ENCODE measurements at places on chromosomes 16 and 17. TPM values are rescaled to one million over a fixed set of nuclear protein-coding genes. Genes with fewer than 3 reads are reported as not detected.

DNA sequence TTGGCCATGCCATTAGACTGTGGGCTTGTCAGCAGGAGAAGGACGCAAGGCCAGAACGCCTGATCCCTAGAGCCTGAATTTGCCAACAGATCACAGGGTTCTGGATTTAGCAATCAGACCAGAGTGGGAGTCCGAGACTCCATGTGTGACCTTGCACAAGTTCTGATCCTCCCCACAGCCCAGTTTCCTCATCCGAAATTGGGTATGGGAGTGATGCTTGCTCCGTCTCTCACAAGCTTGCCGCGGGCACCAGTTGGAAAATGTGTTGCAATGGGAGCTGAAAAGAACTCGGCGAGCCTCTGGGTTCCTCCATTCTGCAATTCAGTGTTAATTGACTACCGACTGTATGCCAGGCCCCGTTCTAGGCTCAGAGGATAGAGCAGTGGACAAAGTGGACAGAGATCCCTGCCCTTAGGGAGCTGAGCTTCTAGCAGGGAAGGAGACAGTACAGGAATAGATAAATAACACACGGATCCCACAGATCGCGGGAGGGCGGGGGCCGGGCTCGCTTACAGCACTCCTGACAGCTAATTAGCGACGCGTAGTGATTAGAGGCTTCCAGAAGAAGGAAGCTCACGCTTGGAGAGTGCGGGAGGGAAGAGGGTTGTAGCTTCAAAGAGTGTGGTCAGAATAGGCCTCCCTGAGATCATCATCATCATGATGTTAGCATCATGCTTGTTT lies 150.4 kb upstream of the CIBAR2 start:
- no peak overlapping the region for H3K27ac ChIP-seq
- DNase-seq: no peak
- H3K27me3 ChIP-seq: no peaks in the 10 kb centered on the region
- no peaks in the 10 kb centered on the region for H3K36me3 ChIP-seq

GRCh38 chr17:78345791-78346494 lies 13.9 kb downstream of the SOCS3 start:
- H3K36me3 ChIP-seq: no peaks in the 10 kb centered on the region
- no peak for DNase-seq
- H3K4me3 ChIP-seq: no peak overlapping the region
- H3K27ac ChIP-seq: no peak overlapping the region

DNA sequence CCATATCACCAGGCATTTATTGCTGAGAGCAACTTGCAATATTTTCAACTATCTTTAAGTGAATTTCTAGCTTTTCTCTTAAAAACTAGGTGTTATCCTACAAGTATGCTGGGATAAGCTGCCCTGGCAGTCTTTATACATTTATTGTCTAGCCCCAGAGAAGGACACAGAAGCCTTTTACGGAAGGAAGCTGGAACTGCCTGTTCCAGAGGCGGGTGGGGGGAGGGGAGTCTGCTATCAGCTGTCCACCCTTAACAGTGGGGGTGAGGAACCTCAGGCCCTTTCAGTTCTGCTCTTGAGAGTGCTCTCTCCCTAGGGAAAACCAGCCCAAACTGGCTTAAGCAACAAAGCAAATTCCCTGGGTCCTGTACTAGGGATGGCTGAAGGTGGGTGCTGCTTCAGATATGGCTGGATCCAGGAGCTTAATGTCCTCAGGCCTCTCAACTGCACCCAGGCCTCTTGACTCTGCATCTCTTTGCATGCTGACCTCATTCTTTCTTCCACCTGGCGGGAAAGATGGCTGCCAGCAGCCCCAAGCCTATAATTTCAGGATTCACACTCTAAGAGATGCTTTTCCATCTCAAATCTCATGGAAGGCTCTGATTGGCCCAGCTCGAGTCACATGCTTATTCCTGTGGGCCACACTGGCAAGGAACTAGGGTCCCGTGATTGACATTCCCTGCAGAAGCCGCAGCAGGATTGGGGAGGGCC lies 16.6 kb downstream of the NAGPA start:
- H3K4me3 ChIP-seq: no peak overlapping the region
- no peak overlapping the region for H3K27ac ChIP-seq
- H3K36me3 ChIP-seq: no peaks in the 10 kb centered on the region
- no peaks in the 10 kb centered on the region for H3K4me1 ChIP-seq
- DNase-seq: no peak

The CHST5 gene
- 1.1 TPM for total RNA-seq

DNA sequence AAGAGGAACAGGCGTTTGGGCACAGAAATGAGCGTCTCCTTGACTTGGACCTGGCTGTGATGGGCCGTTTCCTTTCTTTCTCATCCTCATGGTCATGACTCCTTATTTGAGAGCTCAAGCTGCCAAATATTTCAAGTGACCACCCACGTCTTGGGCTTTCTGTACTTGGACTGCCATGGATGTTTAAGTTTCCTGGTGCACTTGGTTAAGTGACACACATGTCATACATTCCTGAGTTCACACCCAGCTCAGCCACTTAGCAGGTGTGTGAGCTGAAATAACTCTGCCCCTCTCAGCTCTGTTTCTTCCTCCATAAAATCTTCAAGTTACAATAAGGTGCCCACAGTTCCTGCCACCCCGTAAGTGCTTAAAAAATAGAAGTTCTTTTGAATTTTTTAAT lies 114.5 kb downstream of the CLEC16A start:
- no peak for DNase-seq
- no peak overlapping the region for H3K4me3 ChIP-seq
- H3K36me3 ChIP-seq: peaks cover 29% of the 10 kb centered on the region
- no peak overlapping the region for H3K27ac ChIP-seq
- H3K27me3 ChIP-seq: no peaks in the 10 kb centered on the region
- peaks cover 15% of the 10 kb centered on the region for H3K4me1 ChIP-seq

- H3K27ac ChIP-seq: no peak overlapping the region
- no peak overlapping the region for H3K4me3 ChIP-seq
- peak; percentile 95 for DNase-seq
- H3K27me3 ChIP-seq: no peaks in the 10 kb centered on the region
These were observed 51.6 kb downstream of the NT5M start for GRCh38 chr17:17354560-17355349.

DNA sequence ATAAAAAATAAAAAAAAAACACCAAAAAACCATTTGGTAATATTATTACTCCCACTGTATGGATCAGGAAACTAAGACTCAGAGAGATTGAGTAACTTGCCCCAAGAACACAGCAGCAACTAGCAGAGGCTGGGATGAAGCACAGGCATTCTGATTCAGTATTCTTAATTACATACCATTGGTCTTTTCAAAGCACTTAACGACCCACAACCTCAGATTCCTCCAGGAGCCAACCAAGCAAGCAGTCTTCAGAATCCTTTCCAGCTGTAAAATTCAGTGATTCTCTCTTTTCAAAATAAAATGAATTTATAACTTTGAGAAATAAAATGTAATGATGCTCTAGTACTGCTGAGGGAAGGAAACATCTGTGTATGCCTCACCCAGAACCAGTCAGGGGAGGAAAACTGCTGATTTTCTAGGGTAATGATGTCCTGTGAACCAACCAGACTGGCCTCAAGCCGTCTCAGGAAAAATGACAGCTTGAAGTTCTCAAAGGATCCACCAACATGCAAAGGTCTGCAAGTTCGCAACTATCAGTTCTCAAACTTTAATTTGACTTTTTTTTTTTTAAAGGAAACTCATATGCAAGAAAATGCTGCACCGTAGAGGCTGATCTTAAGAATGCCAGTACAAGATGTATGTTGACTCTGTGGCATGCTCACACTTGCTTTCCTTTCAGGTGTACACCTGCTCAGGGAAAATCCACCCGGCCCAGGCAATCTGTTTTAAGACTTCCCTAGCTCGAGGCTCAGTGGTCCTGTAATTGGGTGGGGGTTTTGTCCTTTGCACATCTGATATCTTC lies 9.0 kb downstream of the CUEDC1 start:
- H3K36me3 ChIP-seq: no peaks in the 10 kb centered on the region
- H3K4me1 ChIP-seq: peaks cover 13% of the 10 kb centered on the region
- H3K4me3 ChIP-seq: no peak overlapping the region
- DNase-seq: no peak
- H3K27ac ChIP-seq: no peak overlapping the region
- H3K27me3 ChIP-seq: no peaks in the 10 kb centered on the region

The NOD2 gene
- total RNA-seq: 0.33 TPM

The ADAMTS18 gene
- total RNA-seq: 12.4 TPM

DNA sequence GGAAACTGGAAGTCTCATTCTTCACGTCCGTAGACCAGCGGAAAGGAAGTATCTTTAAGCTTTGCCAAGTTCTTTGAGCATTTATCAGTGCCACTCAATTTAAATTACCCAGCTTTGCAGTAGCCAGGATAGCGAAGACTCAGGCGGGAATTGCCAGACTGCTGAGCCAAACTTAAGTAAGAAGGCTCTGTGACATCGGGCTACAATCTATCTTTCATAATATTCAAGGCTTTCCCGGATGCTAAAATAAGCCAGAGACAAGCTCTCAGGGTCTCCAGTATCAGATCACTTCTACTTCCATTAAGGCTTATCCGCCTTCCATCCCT lies 436 bp upstream of the BRIP1 start:
- H3K4me3 ChIP-seq: peak overlapping the region; percentile 86
- H3K27ac ChIP-seq: no peak overlapping the region
- no peaks in the 10 kb centered on the region for H3K4me1 ChIP-seq
- no peaks in the 10 kb centered on the region for H3K27me3 ChIP-seq
- no peak for DNase-seq
- peaks cover 24% of the 10 kb centered on the region for H3K36me3 ChIP-seq

- H3K4me3 ChIP-seq: no peak overlapping the region
- DNase-seq: no peak
- H3K4me1 ChIP-seq: no peaks in the 10 kb centered on the region
- no peaks in the 10 kb centered on the region for H3K27me3 ChIP-seq
- H3K27ac ChIP-seq: no peak overlapping the region
These were observed 1161.5 kb downstream of the CDH11 start for GRCh38 chr16:63960321-63960720.

DNA sequence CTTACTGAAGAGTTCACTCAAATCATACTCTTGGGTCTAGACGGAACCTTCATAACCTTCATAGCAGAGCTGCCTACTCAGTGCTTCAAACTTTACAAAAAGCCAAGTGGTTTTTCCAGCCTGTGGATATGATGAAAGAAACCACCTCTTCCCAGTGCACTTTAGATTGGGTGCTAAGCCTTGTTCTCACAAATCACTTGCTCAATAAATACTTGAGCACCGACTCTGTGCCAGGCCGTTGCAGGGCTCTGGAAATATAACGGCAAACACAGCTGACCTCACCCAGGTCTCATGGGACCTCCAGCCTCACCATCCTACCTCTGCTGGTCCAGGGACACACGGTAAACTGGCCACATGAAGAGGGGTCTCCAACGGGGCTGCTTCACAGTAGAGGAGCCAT lies 35.7 kb downstream of the CDRT4 start:
- no peaks in the 10 kb centered on the region for H3K27me3 ChIP-seq
- H3K4me1 ChIP-seq: peaks cover 11% of the 10 kb centered on the region
- H3K4me3 ChIP-seq: no peak overlapping the region
- no peak for DNase-seq

- no peak overlapping the region for H3K27ac ChIP-seq
- no peaks in the 10 kb centered on the region for H3K27me3 ChIP-seq
- no peaks in the 10 kb centered on the region for H3K4me1 ChIP-seq
- H3K36me3 ChIP-seq: peaks cover 94% of the 10 kb centered on the region
These were observed 40.2 kb downstream of the CNOT1 start for GRCh38 chr16:58589326-58589905.

GRCh38 chr17:27802033-27802432 lies 1.7 kb upstream of the NOS2 start:
- no peaks in the 10 kb centered on the region for H3K36me3 ChIP-seq
- no peak overlapping the region for H3K4me3 ChIP-seq
- no peak for DNase-seq
- no peaks in the 10 kb centered on the region for H3K27me3 ChIP-seq
- peaks cover 5% of the 10 kb centered on the region for H3K4me1 ChIP-seq

- no peak overlapping the region for H3K4me3 ChIP-seq
- peak; percentile 48 for DNase-seq
- H3K36me3 ChIP-seq: no peaks in the 10 kb centered on the region
- no peak overlapping the region for H3K27ac ChIP-seq
- no peaks in the 10 kb centered on the region for H3K4me1 ChIP-seq
These were observed 388.3 kb downstream of the MAF start for GRCh38 chr16:79212114-79212791.

DNA sequence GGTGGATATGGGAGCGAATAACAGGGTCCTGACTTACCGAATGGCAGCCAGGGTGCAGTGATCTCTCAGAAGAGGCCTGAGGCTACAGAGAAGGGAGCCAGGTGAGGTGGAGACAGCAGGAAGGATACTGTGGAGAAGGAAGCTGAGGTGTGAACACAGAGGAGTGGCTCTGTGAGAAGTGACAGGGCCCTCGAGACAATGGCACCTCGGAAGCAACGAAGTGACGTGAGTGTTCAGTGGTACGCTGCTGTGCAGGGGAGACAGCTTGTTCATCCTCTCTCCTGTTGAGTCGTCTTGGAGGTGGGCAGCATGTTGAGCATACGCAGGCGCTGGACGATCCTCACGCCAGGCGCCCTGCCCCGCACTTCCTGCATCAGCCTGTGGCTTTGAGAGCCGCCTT lies 390.3 kb downstream of the CPPED1 start:
- no peaks in the 10 kb centered on the region for H3K27me3 ChIP-seq
- H3K4me3 ChIP-seq: no peak overlapping the region

DNA sequence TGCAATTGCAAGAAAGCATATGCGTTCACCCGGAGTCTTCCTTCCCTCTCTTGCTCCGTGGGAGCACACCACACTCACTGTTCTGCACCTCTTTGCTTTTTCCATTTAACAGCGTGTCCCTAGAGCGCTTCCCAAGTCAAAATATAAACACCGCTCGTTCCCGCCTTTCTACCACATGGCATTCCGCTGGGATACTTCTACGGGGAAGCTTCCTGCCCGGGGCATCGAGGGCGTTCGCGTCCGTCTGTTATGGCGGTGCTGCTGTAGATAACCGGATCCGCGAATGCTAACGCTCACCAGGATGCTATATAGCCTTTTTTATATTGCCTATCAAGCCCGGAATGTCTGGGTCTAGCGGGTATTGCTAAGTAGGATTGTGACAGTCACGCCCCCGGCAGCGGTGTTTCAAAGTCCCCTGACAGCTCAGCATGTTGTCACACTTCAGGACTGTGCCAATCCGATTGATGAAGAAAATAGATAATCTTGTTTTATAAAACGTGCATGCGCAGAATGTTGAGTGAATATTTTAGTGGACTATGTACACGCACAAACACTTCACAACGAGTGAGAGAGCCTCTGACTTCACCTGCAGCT lies 31.0 kb downstream of the CCDC40 start:
- no peak overlapping the region for H3K4me3 ChIP-seq
- H3K4me1 ChIP-seq: peaks cover 19% of the 10 kb centered on the region
- DNase-seq: no peak
- H3K27me3 ChIP-seq: no peaks in the 10 kb centered on the region
- no peak overlapping the region for H3K27ac ChIP-seq

Measured in endodermal cell (in vitro differentiated cells).